NCI-H1417 treated with DMSO at 0.1 percent for 48 hours (cell line): ENCODE measurements at places on chromosomes 16 and 17.

DNA sequence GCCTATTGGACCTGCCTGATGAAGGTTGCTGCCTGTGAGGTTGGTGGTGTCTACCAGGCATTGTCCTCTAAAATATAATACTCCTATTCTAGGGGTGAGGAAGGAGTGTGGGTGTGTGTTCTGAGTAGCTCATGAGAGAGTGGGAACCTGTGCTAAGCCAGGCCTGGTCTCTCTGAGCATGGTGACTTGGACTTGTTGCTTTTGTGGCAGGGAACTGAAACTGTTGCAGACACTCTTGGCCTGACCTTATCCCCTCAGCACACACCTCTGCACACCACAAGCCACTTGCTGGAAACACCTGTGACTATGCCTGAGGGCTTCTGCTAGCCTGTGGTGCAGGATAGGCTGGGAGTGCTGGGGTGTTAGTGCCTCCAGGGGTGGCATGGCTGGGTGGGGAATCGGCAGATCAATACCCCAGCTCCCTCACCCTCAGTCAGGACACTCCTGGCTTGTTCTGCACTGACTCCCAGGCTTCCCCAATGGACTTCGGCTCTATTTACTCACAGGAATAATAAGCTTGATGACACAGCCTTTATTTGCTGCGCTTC, 29.9 kb downstream of the PLCG2 start:
- no peak for DNase-seq

DNA sequence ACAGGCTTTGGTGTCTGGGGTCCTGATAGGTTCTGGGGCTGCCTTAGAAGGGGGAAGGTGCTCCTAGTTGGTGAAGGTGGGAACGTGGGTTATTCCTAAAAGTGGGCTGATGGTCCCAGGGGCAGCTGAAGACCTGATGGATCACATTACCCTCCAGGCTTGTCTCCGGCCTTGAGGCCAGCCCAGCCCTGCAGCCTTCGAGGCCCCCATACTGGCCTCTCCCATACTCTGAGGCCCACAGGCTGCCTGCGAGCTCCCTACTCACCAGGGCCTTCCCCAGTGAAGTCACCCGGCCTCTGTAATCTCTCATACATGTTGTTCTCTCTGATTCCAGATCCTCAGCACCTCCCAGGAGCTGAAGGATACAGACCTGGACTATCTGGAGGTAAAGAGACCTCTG, 2.7 kb downstream of the RNF112 start:
- no peak for DNase-seq

GRCh38 chr17:40287159-40287493, 553 bp upstream of the CDC6 start:
- DNase-seq: no peak

- no peak for DNase-seq
These were observed 66.1 kb downstream of the CPPED1 start for GRCh38 chr16:12737563-12737962.

GRCh38 chr16:79400462-79401149, 199.9 kb downstream of the MAF start:
- no peak for DNase-seq

DNA sequence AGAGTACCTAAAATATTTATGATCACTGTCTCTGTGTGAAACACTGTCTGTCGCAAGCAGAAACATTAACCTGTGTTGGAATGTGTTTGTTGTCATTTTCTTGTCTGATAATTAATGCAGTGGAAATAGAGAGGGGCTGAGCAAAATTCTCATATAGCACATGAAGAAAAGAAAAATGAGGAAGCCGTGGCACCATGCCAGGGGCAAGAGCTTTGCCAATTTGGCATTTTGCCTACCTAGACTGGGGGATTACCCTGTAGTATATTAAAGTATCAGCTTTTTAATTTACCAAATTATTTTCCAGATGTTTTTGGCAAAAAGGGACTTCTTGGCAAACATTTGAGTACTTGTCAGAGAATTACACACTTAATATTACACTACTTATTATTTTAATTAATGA, 1326.6 kb upstream of the GOT2 start:
- DNase-seq: no peak

DNA sequence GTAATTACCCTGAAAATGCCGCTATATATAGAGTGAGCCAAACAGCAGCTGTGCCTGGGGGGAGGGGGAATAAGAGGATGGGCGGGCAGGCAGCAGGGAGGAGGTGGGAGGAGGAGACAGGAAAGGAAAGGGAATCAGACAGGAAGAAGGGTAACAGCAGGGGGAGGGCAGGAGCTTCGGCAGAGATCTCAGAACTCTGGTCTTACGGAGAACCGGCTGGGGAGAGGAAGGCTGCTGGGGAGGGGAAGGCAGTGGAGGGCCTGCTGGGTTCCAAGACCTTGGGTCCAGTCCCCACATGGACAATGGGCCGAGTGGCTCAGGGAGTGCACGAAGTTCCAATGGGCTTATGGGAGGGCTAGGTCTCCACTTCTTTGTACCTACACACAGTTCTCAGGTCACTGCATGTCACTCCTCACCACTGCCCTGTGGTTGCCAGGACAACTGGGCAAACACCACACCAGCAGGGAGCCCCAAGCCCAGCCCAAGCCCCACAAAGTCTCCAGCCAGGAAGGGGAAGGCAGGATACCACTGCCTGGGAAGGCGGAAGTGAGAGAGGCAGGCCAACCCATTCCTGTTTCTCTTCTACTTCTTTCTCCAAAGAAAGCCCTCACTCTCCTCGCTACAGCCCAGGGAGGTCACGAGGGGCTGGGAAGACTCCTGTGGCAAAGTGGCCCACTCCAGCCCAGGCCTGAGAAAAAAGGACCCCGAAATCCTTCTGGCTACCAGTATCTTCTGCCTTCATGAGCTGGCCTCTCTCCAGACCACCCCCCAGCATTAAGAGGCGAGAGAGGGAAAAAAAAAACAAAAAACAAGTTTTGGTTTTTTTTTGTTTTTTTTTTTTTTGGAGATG, 25.3 kb downstream of the G6PC3 start:
- peak; percentile 79 for DNase-seq
